ENCODE measurements at places on chromosomes 13 and 19.

- no peak for DNase-seq
Measured at GRCh38 chr13:59906413-59907049, 257.2 kb downstream of the DIAPH3 start.

DNA sequence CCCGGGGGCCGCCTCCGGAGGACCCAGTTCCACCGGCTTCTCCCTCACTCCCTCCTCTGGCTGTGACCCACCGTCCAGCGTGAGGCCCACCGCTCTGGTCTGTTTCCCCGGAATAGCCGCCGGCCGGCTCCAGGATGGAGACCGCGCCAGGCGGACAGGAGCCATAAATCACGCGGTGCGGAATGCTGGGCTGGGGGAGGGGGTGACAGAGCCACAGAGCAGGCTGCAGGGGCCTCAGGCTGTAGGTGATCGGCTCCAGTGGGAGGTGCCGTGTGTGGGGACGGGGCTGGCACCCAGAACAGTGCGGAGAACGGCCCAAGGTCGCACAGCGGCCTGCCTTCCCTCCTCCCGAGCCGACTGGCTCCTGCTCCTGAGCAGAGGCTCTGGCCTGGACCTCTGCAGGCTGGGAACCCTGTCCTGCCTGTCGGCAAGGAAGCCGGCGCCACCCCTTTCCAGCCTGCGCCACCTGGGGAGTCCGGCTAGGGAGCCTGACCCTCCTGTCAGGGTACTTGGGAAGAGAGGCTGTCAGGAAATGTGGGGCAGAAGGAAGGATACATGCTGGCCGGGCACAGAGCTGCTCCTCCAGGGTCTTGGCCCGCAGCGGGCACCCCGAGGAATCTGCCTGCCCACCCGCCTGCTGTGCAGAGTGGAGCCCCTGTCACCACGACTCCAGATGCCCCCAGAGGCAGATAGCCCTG lies 8.3 kb downstream of the PIAS4 start:
- no peak for DNase-seq

DNA sequence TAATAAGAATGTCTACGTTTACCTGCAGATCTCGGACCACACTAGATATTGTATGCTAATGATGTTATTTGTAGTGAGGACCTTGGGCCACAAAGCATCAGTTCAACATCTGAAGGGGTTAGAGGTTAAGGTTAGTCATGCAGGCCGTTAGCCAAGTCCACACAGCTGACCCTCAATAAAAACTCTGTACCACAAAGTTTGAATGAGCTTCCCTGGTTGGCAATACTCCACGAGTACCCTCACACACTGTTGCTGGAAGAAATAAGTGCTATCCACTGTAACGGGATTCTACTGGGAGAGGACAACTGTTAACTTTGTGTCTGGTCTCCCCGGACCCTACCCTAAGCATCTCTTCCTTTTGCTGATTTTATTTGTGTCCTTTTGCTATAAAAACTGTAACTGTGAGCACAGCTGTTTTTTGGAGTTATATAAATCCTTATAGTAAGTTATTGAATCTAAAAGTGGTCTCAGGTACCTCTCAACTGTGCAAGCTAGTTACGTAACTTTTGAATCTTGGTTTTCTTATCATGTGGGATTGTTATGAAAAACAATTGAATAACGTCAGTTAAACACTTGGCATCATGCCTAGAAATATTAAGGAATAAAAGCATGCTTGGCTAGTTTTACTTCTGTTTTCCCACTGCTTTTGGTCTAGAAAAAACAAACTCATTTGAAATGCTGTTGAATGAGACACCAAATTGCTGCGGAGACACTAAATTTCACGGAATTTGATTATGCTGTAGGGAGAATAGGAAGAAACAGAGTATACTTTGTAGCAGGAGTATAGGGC lies 181.5 kb downstream of the DNAJC3 start:
- DNase-seq: no peak

- no peak for DNase-seq
Measured at GRCh38 chr13:97127842-97128241, 94.3 kb upstream of the MBNL2 start.

GRCh38 chr13:93953841-93954240 lies 525.6 kb downstream of the DCT start:
- no peak for DNase-seq

GRCh38 chr13:86591862-86592261 lies 792.6 kb upstream of the SLITRK6 start:
- no peak for DNase-seq

- DNase-seq: no peak
Measured at GRCh38 chr13:29175250-29175873, 355.2 kb downstream of the MTUS2 start.

DNA sequence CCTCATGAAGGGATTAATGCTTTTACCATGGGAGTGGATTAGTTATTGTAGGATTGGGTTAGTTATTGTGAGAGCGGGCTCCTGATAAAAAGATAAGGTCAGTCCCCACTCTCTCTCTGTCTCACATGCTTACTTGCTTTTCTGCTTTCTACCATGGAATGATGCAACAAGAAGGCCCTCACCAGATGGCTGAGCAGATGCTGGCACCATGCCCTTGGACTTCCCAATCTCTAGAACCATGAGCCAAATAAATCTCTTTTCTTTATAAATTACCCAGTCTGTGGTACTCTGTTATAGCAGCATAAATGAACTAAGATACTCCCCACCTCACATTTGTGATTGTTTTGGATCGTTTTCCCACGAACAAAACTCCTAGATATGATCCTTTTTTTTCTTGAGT lies 353.8 kb downstream of the DNAJC15 start:
- DNase-seq: peak; percentile 66

GRCh38 chr13:45696610-45697226 lies 5.4 kb upstream of the CBY2 start:
- no peak for DNase-seq

GRCh38 chr13:46134961-46135522 lies 30.2 kb upstream of the CPB2 start:
- no peak for DNase-seq

- DNase-seq: no peak
Measured at GRCh38 chr13:97344265-97345175, 89.4 kb upstream of the RAP2A start.
